ENCODE measurements at places on chromosomes 5 and 9. TPM values are rescaled to one million over a fixed set of nuclear protein-coding genes. Genes with fewer than 3 reads are reported as not detected.

DNA sequence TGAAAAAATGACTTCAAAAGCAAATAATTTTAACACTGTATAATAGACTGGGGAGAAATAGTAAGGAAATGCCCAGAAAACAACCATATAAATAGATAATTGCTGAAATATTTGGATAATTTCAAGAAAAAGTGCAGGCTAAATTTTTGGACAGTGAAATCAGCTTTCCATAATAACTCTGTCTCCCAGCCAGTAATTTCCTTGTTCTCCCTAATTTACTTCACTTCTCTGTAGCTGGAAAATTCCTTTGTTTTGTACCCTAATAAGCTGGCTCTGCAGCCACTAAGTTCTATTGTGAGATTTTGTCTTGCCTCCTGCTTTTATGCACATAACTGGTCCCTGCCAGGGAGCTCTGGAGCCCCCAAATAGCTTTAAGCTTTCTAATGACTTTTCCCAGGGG, 27.7 kb downstream of the PRDM6 start:
- no peak for DNase-seq

DNA sequence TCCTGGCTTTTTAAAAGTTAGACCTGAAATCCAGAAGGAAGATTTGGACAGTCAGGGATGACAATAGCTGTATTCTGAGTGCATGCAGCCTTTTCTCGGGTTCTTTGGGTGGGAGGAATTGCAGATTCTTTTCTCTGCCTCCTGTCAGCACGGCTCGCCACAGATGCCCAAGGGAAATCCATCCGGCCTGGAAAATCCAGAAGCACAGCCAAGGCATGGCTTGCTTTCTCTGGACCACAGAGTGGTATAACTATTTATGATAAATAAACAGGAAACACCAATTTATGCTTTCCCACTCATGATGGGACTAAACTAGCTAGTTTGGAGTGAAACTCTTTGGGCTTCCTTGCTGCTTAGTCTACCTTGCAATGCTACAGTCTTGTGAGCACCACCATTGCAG, 59.1 kb downstream of the C9orf152 start:
- no peak for DNase-seq

Gene MARCHF11
- polyA plus RNA-seq, result not detected

DNA sequence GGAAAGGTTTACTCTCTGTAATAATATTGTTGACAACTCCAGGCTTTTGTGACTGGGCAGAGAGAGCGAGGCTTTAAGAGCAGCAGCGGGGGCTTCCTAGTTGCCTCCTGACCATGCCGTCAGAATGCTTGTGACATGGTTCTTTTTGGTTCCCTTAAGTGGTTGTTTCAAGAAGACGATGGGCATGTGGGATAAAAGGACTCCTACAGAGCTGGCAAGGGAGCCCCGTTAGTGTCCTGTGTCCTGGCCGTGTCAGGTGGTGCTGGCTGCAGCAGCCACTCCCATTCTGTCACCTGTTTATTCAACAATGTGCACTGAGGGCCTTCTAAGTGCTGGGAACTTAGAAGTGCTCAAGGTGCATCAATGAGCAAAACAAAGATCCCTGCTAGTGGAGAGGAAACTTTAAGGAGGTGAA, 19.7 kb downstream of the LCP2 start:
- DNase-seq, result no peak

Gene PDLIM7
- polyA plus RNA-seq, result 174 TPM

DNA sequence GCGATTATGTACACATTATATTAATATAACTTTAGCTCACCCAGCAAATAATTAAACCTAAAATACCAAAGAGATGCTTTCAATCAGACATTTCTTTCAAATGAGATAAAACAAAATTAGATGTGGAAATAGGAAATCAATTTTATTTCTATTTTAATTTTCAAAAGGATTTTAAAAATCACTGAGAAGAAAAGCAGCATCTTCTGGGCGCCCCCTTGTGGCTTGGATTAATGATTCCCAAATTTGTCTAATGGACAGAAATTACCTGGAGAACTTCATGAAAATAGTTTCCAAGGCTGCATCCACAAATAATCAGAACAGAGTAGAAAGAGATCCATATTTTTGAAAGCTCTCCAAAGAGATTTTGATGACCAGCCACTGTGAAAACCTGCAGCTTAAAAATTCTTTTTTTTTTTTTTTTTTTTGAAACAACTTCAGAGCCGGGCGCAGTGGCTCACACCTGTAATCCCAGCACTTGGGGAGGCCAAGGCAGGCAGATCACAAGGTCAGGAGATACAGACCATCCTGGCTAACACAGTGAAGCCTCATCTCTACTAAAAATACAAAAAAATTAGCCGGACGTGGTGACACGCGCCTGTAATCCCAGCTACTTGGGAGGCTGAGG, 50.9 kb upstream of the CEMIP2 start:
- DNase-seq, result no peak

DNA sequence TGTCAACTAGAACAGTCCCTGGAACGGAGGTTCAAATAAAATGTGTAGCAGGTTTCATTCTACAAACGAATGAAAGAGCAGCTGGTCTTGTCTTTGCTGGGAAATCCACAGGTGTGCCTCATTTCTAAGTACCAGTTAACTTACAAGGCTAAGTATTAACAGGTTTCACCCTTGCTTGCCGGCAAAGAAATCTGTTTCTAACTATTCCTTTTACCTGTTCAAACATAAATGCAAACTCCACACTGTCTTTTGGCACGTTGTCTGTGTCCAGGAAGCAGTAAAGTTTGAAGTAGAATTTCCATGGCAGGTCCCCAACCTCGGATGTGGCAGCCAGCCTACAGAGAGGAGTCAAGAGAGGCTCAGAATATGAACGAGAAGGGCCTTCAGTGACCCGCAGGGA, 54.4 kb upstream of the RETREG1 start:
- no peak for DNase-seq

DNA sequence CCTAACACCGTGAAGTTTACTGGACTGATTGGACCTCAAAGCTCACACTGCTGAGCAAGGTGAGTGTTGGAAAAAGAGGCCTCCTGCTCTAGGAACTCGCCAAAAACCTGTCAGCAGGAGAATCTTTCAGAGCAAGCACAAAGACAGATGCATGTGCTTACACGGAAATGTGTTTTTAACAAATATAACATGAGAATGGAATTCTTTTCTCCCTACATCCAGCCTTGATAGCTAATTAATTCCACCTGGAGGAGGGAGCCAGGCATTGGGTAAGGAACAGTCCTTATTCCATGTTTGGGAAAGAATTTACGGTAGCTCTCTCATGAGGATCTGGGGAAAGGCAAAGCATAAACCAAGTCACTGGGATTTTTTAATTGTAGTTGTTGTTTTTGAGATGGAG, 98.8 kb downstream of the KLF4 start:
- DNase-seq, result peak; percentile 49

GRCh38 chr9:124395826-124396225, 19.4 kb downstream of the PSMB7 start:
- no peak for DNase-seq
